IgD-negative memory B cell (primary cell): ENCODE measurements at places on chromosomes 2 and 18. TPM values are rescaled to one million over a fixed set of nuclear protein-coding genes. Genes with fewer than 3 reads are reported as not detected.

Gene NOL4
- not detected for polyA plus RNA-seq

Gene C2orf92
- 1.4 TPM for polyA plus RNA-seq

Gene PLB1
- polyA plus RNA-seq: not detected

Gene CNRIP1
- not detected for polyA plus RNA-seq

Gene SRD5A2
- not detected for polyA plus RNA-seq

Gene PRKAG3
- not detected for polyA plus RNA-seq

Gene CPO
- polyA plus RNA-seq: not detected

Gene RIT2
- not detected for polyA plus RNA-seq

Gene TFCP2L1
- polyA plus RNA-seq: 0.25 TPM

Gene ST3GAL5
- polyA plus RNA-seq: 38.2 TPM

Gene HSBP1L1
- 10.9 TPM for polyA plus RNA-seq

Gene RNF103
- polyA plus RNA-seq: 2.4 TPM

Gene UBXN2A
- 16.6 TPM for polyA plus RNA-seq

Gene FAP
- polyA plus RNA-seq: not detected

Gene FSHR
- polyA plus RNA-seq: not detected

Gene MPV17
- polyA plus RNA-seq: 96.1 TPM

Gene PIEZO2
- polyA plus RNA-seq: not detected

Gene DTYMK
- polyA plus RNA-seq: 40.5 TPM

Gene GALNT13
- not detected for polyA plus RNA-seq

Gene CCDC178
- polyA plus RNA-seq: not detected

Gene TUBA3E
- not detected for polyA plus RNA-seq

Gene TAF1B
- polyA plus RNA-seq: 15.7 TPM

Gene SLC16A14
- 0.49 TPM for polyA plus RNA-seq

Gene HOXD8
- polyA plus RNA-seq: not detected

Gene MTX2
- polyA plus RNA-seq: 21.7 TPM

Gene FASTKD1
- polyA plus RNA-seq: 15.1 TPM

Gene LRP2
- polyA plus RNA-seq: not detected

Gene ANKZF1
- polyA plus RNA-seq: 31.1 TPM

Gene GRB14
- not detected for polyA plus RNA-seq

Gene FOXD4L1
- polyA plus RNA-seq: not detected

Gene CGREF1
- polyA plus RNA-seq: not detected

Gene MAPRE3
- 2.4 TPM for polyA plus RNA-seq

Gene TAF4B
- 18.0 TPM for polyA plus RNA-seq

Gene CFC1
- not detected for polyA plus RNA-seq

Gene MAL
- polyA plus RNA-seq: 10.2 TPM

Gene REG1B
- polyA plus RNA-seq: not detected

Gene GAL3ST2
- not detected for polyA plus RNA-seq

Gene C2orf15
- polyA plus RNA-seq: 2.0 TPM

Gene MSH2
- polyA plus RNA-seq: 18.5 TPM

Gene EMILIN2
- polyA plus RNA-seq: 2.9 TPM

Gene CABYR
- polyA plus RNA-seq: 2.0 TPM

Gene DBI
- polyA plus RNA-seq: 298 TPM

Gene CNTNAP5
- not detected for polyA plus RNA-seq

Gene SEC11C
- 260 TPM for polyA plus RNA-seq

Gene ABCG5
- polyA plus RNA-seq: not detected

Gene CRACDL
- polyA plus RNA-seq: not detected

Gene SERPINB7
- polyA plus RNA-seq: not detected

Gene ASB1
- polyA plus RNA-seq: 30.1 TPM

Gene IGFBP5
- polyA plus RNA-seq: not detected

Gene L3MBTL4
- polyA plus RNA-seq: 0.61 TPM

Gene DNAH6
- polyA plus RNA-seq: 0.06 TPM

Gene MTA3
- 8.8 TPM for polyA plus RNA-seq

Gene FAM228A
- not detected for polyA plus RNA-seq

Gene CYBRD1
- polyA plus RNA-seq: 0.18 TPM

Gene ELAC1
- 13.3 TPM for polyA plus RNA-seq

Gene NDUFV2
- polyA plus RNA-seq: 144 TPM

Gene SKA1
- 0.90 TPM for polyA plus RNA-seq

Gene POTEF
- not detected for polyA plus RNA-seq
